Astrocyte (in vitro differentiated cells and primary cell): ENCODE measurements at places on chromosomes 11 and 22. TPM values are rescaled to one million over a fixed set of nuclear protein-coding genes. Genes with fewer than 3 reads are reported as not detected.

CRACR2B gene
- 2.6 TPM in 2 replicates for total RNA-seq

TMEM191B gene
- 2.8 and 3.1 TPM in 2 replicates for total RNA-seq

SCGB2A2 gene
- total RNA-seq: not detected in 2 replicates

PHETA2 gene
- 0.12 and 0.18 TPM in 2 replicates for total RNA-seq

NOX4 gene
- total RNA-seq: 36.5 and 49.2 TPM in 2 replicates

DNA sequence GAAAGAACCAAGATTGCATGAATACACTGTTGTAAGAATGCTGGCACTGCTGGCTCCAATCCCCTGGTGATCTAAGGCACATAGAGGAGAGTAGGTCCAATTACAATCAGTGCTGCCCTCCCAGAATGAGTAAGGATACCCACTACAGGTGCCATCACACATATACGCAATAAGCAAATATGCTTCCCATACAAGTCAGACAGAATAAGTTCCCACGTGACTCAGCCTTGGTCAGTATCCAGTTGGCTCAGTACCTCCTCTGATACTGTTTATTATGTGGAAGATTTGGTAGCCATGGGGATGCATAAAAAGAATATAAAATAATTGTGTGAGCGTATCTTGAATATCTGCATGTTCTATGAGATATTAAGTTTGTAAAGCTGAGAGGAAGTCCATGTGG is 8.9 kb upstream of the OR2D3 start:
- peak; percentile 14 for DNase-seq

GRCh38 chr22:36088292-36088691 is 59.7 kb upstream of the RBFOX2 start:
- DNase-seq: no peak

GRCh38 chr11:75779960-75780359 is 11.4 kb downstream of the DGAT2 start:
- DNase-seq: no peak
